ENCODE measurements at places on chromosomes 4 and X.

- no peak for DNase-seq
These were observed 24.9 kb downstream of the LHFPL1 start for GRCh38 chrX:112654871-112655270.

GRCh38 chr4:141356963-141357335 is 136.3 kb downstream of the ZNF330 start:
- no peak for DNase-seq

- no peak for DNase-seq
These were observed 194.8 kb upstream of the RASGEF1B start for GRCh38 chr4:81666491-81666890.

- no peak for DNase-seq
These were observed 49.3 kb downstream of the KDR start for GRCh38 chr4:55075823-55076716.

DNA sequence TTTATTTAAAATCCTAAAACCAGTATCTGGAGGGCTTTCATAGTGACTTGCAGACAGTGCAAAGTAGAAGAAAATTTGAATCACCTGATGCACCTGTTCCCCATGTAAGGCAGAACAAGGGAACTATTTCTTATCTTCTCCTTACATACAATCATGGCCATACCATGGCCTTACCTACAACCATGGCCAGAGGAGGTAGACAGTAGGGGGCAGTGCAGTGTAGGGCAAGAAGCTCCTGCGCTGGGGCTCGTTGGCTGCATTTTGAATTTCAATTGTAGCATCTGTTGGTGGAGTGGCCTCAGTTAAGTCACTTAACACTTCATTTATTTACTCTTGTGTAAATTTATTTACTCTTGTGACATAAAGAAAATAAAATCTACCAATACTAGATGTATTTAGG is 33.0 kb downstream of the GALNTL6 start:
- no peak for DNase-seq

- no peak for DNase-seq
These were observed 72.3 kb downstream of the STAG2 start for GRCh38 chrX:124033821-124034220.
